ENCODE measurements at places on chromosomes 5 and 9. TPM values are rescaled to one million over a fixed set of nuclear protein-coding genes. Genes with fewer than 3 reads are reported as not detected.

DNA sequence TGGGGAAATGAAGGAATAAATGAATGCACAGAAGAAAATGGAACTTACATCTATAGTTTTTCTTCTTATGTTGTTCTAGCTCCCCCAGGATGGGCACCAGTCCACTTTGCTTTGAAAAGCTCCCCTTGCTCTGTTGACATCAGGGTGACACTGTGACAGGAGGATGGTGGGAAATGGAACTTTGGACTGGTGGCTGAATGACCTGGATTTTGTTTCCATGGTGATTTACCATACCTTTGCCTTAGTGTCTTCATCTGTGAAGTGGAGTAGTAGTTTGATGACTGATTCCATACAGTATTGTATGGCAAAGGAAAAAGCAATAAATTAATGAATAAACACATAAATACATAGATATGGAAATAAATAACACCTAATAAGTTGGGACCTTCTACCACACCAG is 294.7 kb downstream of the KIF4B start:
- no peak overlapping the region for H3K27ac ChIP-seq
- H3K4me1 ChIP-seq: no peaks in the 10 kb centered on the region
- DNase-seq: no peak
- no peak overlapping the region for H3K4me3 ChIP-seq

ORM2 gene
- total RNA-seq: 0.90 TPM

CHSY3 gene
- 1.4 TPM for total RNA-seq

ADRA1B gene
- total RNA-seq: not detected
